ENCODE measurements at places on chromosomes 5 and 9.

- peak; percentile 82 for DNase-seq
These were observed 21.7 kb upstream of the FAT2 start for GRCh38 chr5:151612689-151613427.

DNA sequence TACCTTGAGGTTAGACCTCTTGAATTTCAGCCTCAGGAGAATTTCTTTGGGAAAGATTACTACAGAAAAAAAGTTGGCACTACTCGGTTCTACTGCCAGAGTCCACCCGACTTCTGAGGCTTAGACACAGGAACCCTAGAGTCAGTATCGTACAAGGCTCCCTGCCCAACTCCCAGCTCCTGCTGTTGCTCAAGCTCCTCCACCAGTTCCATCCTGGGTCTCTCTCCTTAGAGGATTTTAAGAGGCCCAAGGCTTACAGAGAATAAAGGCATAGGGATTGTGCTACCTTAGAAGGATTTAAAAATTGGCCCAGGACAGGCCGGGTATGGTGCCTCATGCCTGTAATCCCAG lies 29.0 kb upstream of the SSBP2 start:
- DNase-seq, result no peak

DNA sequence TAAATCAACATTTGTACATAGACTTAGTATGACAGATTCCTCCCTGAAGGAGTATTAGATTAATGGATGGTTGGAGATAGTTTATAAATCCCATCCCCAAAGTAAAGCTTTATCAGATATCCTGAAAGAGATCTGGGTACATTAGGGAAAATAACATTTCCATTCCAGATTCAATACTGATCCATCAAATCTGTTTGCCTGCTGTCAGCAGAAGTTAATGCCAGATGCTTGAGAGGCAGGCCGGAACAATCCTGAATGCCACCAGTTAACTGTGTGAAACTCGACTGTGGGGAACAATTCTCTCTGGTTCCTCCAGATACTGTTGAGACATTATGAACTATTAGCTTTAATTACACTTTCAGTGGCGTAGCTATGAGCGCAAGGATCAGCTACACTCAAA lies 1166.8 kb downstream of the MAT2B start:
- DNase-seq, result no peak

DNA sequence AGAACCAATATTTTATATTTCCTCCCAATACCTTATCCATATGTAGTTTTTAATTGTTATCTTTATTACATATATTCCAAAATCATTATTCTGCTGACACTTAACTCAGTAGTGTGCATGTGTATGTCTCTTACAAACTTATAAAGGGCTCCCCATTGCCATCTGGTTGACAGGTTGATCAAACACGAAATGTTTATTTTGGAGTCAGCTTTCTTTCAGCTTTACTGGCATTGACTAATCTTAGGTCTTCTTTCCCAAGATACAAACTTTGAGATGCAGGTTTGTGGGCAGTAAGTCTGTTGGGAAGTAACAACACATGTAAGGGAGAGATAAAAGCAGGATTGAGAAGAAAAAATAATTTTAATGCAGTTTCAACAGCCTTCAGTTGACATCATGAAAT lies 716.0 kb upstream of the CHD1 start:
- no peak for DNase-seq

DNA sequence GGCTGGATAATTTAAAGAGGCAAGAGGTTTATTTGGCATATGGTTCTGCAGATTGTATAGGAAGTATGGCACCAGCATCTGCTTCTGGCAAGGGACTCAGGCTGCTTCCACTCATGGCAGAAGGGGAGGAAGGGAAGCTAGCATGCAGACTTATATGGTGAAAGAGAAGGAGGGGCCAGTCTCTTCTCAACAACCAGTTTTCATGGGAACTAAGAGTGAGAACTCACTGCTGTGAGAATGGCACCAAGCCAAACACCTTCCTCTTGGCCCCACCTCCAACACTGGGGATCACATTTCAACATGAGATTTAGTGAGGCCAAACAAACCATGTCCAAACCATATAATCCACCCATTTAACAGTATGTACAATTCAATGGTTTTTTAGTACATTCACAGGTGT lies 113.3 kb upstream of the SHB start:
- no peak for DNase-seq

- no peak for DNase-seq
These were observed 232.7 kb downstream of the EFNA5 start for GRCh38 chr5:107437986-107438510.

DNA sequence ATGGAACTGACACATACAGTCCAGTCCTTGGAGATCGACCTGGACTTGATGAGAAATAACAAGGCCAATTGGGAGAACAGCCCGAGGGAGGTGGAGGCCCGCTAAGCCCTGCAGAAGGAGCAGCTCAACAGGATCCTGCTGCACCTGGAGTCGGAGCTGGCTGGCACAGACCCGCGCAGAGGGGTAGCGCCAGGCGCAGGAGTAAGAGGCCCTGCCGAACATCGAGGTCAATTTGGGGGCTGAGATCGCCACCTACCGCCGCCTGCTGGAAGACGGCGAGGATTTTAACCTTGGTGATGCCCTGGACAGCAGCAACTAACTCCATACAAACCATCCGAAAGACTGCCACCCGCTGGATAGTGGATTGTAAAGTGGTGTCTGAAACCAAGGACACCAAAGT lies 1610.1 kb upstream of the ACO1 start:
- DNase-seq, result no peak

Data from putamen (tissue), 1 donor.